Motor neuron (in vitro differentiated cells): ENCODE measurements at places on chromosomes 3 and 15. TPM values are rescaled to one million over a fixed set of nuclear protein-coding genes. Genes with fewer than 3 reads are reported as not detected.

The SERPINI1 gene
- total RNA-seq, result 15.3 and 17.5 TPM in 2 replicates

The EPHA3 gene
- 35.5 and 36.0 TPM in 2 replicates for total RNA-seq

The SHF gene
- total RNA-seq, result 14.6 and 18.1 TPM in 2 replicates

The CCDC39 gene
- total RNA-seq, result 0.09 TPM in 1 of 2 replicates, not detected in the other

The DISP2 gene
- 6.7 and 9.0 TPM in 2 replicates for total RNA-seq

The MAP1A gene
- total RNA-seq, result 30.2 and 32.8 TPM in 2 replicates

The STXBP5L gene
- 0.90 and 1.3 TPM in 2 replicates for total RNA-seq

The PEX11A gene
- 2.0 and 2.7 TPM in 2 replicates for total RNA-seq

The PLCL2 gene
- total RNA-seq, result 24.7 and 25.1 TPM in 2 replicates

The ITPKA gene
- total RNA-seq, result 0.36 TPM in 1 of 2 replicates, not detected in the other

The FAM162A gene
- 34.7 and 42.4 TPM in 2 replicates for total RNA-seq

The CATSPER2 gene
- total RNA-seq, result 1.5 and 1.8 TPM in 2 replicates
